ENCODE measurements at places on chromosomes 16 and 17.

DNA sequence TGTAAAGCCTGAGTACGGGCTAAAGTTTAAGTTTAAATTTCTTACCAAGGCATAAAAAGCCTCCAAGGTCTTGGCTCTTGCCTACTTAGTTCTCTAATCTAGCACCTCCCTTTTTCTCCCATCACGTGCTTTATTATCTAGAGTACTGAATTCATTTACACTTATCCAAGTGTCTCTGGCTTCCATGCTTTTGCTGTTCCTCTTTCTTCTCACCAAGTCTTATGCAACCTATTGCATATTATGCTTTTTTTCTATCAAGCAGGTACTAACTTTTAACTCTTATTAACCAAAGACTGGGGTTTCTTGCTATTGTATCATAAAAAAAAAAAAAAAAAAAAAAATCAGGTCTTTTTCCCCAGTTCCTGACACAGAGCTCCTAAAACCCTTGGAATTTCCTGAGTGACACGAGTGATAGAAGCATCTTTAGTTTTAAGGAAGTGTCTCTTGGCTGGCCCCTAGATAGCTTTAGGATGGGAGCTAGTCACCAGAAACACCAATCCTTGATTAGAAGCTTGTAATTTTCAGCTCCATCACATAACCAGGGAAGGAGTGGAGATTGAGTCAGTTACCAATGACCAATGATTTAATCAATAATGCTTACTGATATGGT, 44.9 kb downstream of the SSH2 start:
- no peak overlapping the region for H3K27ac ChIP-seq
- no peak for DNase-seq
- no peaks in the 10 kb centered on the region for H3K36me3 ChIP-seq
- H3K4me1 ChIP-seq = no peaks in the 10 kb centered on the region
- H3K4me3 ChIP-seq = no peak overlapping the region
- no peaks in the 10 kb centered on the region for H3K27me3 ChIP-seq

DNA sequence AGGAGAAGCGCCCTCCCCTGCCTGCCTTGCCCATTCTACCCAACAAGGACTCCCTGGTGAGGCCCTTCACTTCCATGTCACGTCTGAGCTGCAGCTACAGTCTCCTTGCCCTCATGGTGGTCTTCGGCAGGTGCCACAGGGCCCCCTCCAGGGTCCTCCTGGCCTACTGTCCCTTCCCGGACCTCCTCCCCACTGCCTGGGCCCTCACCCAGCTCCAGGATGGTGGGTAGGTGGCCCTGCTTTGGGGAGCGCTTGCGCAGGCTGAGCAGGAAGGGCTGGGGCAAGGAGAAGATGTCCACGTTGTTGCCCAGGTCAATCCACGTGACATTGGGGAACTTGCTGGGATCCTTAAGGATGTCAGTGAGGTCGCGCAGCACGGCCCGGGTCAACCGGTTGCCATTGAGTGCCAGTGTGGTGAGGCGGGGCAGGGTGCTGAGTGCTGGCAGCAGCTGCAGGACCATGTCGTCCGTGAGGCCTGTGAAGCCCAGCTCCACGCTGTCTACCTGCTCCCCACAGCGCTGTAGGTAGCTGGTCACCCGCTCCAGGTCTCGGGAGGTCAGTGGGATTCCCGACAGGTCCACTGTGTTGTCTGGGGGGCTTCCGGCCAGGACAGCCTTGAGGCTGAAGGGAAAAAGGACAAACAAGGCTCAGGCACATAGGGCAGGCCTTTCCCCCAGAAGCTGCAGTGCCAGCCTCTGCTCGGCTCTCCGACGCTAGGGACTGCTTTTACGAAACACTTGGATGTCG, 28.3 kb downstream of the TRPV2 start:
- peaks cover 40% of the 10 kb centered on the region for H3K36me3 ChIP-seq
- H3K4me3 ChIP-seq = no peak overlapping the region
- H3K4me1 ChIP-seq = peaks cover 4% of the 10 kb centered on the region
- peak; percentile 62 for DNase-seq
- H3K27me3 ChIP-seq = no peaks in the 10 kb centered on the region

DNA sequence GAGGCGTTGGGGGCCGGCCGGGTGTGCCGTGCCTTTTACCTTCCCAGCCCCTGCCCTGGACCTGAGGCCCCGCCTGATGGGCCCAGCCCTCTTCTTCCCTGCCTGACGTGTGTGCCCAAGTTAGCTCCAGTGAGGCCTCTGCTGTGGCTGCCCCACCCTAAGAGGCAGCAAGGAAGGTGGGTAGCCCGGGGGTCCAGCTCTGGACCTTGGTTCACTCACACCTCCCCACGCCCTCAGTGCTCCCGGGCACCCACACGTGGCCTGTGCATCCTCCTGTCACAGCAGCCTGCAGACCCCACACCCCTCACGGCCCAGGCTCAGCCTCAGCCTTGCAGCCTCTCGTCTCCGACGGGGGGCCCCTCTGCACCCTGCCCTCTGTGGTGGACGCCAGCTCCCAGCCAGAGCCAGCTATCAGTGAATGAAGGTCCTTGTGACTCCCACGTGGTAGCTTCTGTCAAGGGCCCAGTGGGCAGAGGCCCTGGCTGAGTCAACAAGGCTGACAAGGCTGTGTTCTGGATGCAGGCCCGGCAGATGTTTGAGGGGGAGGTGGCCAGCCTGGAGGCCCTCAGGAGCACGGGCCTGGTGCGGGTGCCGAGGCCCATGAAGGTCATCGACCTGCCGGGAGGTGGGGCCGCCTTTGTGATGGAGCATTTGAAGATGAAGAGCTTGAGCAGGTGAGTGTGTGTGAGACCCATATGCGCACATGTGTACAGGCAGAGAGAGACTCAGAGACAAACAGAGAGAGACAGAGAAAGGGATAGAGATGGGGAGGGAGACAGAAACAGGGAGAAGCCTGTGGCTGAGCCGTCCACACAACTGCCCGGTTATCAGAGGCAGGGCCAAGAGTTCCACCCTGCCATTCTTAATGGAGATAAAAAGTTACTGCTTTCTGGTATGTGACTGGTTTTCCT, 2.8 kb downstream of the FN3K start:
- H3K4me1 ChIP-seq = no peaks in the 10 kb centered on the region
- peaks cover 11% of the 10 kb centered on the region for H3K36me3 ChIP-seq
- no peak overlapping the region for H3K27ac ChIP-seq
- DNase-seq = no peak
- H3K4me3 ChIP-seq = no peak overlapping the region

DNA sequence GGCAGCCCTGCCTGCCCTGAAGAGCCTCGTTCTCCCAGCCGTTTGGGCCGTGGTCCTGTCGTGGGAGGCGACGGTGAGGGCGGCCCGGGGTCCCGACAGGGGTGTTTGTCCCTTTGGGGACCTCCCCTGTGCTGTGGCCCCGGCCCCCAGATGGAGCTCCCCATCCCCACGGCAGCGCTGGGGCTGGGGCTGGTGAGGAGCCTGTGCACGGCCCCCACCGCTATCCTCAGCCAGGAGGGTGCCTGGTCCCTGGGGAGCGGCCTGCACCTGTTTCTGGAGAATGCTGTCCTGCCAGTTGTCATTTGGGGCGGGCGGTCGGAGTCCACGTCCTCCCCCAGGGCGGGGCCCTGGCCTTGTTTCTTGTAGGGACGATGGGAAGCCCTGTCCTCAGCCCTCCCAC, 6.6 kb downstream of the CAPN15 start:
- no peaks in the 10 kb centered on the region for H3K4me1 ChIP-seq
- no peak overlapping the region for H3K4me3 ChIP-seq

DNA sequence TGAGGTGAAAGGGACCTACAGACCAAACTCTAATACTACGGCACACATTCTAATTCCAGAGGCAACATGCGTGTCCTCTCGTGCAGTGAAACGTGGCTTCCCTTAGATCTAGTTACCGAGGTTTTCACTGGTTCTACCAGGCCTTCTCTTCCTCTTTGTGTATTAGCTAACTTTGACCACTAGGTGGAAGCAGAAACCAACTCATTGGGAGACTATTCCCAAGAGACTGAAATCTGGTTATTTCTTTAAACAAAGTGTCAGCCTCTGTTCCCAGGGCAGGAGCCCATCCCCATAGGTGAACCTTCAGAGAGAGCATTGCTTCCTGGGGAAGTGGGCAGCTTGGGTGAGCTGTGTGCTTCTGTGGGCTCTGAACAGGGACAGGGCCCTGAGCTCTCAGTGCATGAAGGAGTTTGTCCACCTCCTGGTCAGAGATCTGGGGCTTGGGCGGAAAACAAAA, 19.7 kb upstream of the RCVRN start:
- no peak overlapping the region for H3K27ac ChIP-seq
- DNase-seq = no peak
- H3K27me3 ChIP-seq = no peaks in the 10 kb centered on the region
- H3K4me3 ChIP-seq = no peak overlapping the region

- peak overlapping the region; percentile 55 for H3K4me3 ChIP-seq
- H3K36me3 ChIP-seq = no peaks in the 10 kb centered on the region
- no peak overlapping the region for H3K27ac ChIP-seq
- H3K27me3 ChIP-seq = peaks cover 42% of the 10 kb centered on the region
- H3K4me1 ChIP-seq = peaks cover 3% of the 10 kb centered on the region
These were observed 3.8 kb downstream of the PMP22 start for GRCh38 chr17:15261258-15261801.

DNA sequence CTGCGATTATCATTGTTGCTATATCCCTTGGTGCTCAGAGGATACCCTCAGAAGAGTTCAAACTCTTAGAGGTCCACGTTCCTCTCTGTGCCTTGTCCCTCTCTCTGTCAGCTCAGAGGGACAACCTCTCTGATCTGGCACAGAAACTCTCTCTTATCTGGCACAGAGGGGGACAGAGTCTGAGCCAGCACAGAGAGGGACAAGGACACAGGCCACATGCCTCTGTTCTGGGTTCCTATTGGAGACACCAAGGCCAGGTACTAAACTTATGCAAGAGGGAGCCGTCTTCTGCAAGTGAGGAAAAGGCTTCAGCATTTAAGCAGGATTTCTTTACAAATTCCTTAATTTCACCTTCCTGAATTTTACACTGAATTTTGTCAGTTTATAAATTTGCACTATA, 565.2 kb downstream of the TOX3 start:
- no peak overlapping the region for H3K27ac ChIP-seq
- H3K36me3 ChIP-seq = no peaks in the 10 kb centered on the region
- DNase-seq = no peak
- H3K4me1 ChIP-seq = no peaks in the 10 kb centered on the region
- H3K4me3 ChIP-seq = no peak overlapping the region
- H3K27me3 ChIP-seq = no peaks in the 10 kb centered on the region

DNA sequence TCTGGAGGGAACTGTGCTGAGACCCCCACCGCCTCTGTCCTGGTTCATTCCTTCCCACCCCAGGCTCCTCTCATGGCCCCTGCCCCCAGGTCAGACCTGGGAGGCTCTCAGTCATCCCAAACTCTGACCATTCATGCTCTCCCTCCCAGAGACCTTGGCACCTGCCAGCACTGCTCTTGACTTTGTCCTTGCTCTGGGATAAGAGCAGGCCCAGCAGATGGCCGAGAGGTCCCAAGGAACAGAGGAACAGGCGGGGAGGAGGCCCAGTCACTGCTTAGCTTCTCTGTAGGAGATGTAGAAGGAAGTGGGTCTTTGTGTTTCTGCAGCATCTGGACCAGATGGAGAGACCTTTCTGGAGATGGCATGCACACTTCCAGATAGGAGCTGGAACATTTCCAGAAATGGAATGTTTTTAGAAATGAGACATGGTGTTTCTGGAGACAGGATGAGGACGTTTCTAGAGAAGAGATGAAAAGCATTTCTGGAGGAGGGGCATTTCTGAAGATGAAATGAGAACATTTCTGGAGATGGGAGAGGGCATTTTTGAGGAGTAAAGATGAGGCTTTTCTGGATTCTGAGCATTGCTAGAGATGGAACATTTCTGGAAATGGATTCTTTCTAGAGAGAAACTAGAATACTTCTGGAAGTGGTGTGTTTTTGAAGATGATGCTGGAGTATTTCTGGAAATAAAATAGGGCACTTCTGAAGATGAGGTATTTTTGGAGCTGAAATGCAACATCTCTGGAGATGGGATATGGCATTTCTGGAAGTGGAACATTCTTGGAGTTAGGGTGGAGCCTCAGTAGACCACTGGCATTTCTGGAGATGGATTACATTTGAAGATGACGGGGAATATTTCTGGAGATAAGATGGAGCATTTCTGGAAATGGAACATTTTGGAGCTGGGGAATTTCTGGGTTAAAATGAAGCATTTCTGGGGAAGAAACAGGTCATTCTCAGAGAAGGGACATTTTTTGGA, 55.2 kb downstream of the RAI1 start:
- H3K4me1 ChIP-seq = peaks cover 21% of the 10 kb centered on the region
- no peak for DNase-seq
- no peak overlapping the region for H3K27ac ChIP-seq
- H3K4me3 ChIP-seq = no peak overlapping the region
- peaks cover 2% of the 10 kb centered on the region for H3K27me3 ChIP-seq

- no peak overlapping the region for H3K27ac ChIP-seq
- DNase-seq = no peak
- peak overlapping the region; percentile 64 for H3K4me3 ChIP-seq
These were observed 885 bp upstream of the SLFN13 start for GRCh38 chr17:35449371-35449931.

GRCh38 chr17:57750895-57751294, 5.8 kb upstream of the CCDC182 start:
- no peak overlapping the region for H3K4me3 ChIP-seq
- H3K27me3 ChIP-seq = no peaks in the 10 kb centered on the region
- DNase-seq = no peak
- no peak overlapping the region for H3K27ac ChIP-seq
- H3K36me3 ChIP-seq = no peaks in the 10 kb centered on the region

DNA sequence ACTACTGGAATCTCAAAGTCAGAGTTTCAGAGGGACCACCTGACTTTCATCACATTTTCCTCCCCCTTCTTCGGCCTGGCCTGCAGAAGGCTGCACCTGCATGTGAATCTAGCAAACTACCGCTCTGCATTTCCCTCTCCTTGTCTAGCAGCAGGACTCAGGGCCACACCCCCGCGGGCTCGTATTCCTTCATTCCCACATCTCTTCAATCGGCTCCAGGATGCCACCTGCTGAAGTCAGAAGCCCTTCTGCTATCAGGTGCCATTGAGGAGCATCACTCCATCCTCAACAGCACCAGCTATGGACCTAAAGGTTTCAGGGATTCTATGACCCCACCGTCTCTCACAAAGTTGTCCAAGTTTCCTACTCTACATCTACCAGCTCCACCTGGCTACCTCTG, 169.5 kb downstream of the VPS53 start:
- H3K4me1 ChIP-seq = no peaks in the 10 kb centered on the region
- H3K36me3 ChIP-seq = no peaks in the 10 kb centered on the region
- no peaks in the 10 kb centered on the region for H3K27me3 ChIP-seq
- H3K27ac ChIP-seq = no peak overlapping the region
- peak; percentile 52 for DNase-seq
- no peak overlapping the region for H3K4me3 ChIP-seq

GRCh38 chr16:84103678-84104077, 13.1 kb downstream of the MBTPS1 start:
- H3K27me3 ChIP-seq = no peaks in the 10 kb centered on the region
- no peak overlapping the region for H3K4me3 ChIP-seq
- no peak for DNase-seq
- H3K36me3 ChIP-seq = peaks cover 4% of the 10 kb centered on the region
- H3K4me1 ChIP-seq = no peaks in the 10 kb centered on the region
- no peak overlapping the region for H3K27ac ChIP-seq

- H3K4me3 ChIP-seq = no peak overlapping the region
- peaks cover 2% of the 10 kb centered on the region for H3K36me3 ChIP-seq
- H3K4me1 ChIP-seq = no peaks in the 10 kb centered on the region
- H3K27me3 ChIP-seq = no peaks in the 10 kb centered on the region
These were observed 59.2 kb downstream of the ABCC1 start for GRCh38 chr16:16008666-16009065.
